SK-N-SH (cell line): ENCODE measurements at places on chromosomes 5 and 9.

- no peak for DNase-seq
Observed at GRCh38 chr5:172795318-172795977, 24.5 kb upstream of the DUSP1 start.

DNA sequence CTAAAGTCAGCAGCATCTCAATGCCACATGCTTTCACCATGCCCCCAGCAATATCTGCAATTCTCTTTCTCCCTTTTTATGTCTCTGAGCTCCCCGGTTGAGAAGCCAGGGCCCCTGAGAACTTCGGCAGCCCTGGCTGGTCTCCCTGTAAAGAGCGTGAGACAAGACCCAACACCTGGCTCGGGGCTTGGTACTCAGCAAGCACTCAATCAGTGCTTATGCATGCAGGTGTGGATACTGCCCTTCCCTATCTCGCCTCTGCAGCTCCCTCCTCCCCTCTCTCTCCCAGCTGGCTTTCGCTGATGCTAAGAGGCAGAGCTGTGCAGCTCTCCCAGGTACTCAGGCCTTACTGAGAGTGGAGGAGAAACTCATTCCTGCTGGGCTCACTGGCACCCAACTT is 41.7 kb upstream of the AKNA start:
- no peak for DNase-seq

GRCh38 chr9:3028535-3028934 is 184.6 kb upstream of the PUM3 start:
- DNase-seq, result no peak

DNA sequence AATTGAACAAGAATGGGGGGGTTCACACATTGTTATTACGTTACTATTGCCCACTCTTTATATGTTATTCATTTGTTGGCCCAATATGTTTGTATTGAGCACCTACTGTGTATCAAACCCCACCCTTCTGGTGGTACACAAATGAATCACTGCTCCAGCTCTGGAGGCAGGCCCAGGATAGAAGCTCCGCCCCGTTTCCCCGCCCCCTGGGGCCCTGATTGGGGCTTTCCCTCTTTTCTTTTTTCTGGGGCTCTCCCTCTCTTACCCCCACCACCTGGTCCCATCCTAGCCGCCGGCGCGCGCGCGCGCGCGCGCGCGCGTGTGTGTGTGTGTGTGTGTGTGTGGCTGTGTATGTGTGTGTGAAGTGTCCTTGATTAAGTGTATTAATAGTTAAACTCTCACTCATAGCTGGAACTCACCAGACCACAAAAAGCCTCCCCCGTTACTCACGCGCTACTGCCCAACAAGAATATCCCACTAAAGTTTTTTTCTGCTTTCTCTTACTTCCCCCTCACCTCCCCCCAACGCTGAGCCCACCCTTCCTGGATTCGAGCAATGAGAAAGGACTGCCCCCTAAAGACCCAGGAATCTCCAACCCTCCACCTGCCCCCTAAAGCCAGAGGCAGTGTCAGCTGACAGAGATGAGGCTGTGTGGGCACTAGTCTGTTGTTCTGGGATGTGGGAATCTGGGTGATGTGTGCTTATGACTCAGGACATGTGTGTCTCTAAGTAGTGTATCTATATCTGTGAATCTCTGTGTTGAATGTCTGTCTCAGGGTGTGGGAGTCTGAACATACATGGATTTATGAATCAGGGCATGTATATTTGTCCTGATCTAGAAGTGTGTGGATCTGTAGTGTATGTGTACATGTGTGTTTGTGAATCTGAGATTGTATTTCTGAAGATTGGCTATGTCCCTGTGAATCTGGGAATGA is 4.0 kb downstream of the CXXC5 start:
- DNase-seq, result peak; percentile 89

GRCh38 chr5:128546658-128547281 is 8.7 kb upstream of the FBN2 start:
- no peak for DNase-seq

- DNase-seq, result no peak
Observed at GRCh38 chr5:102974177-102974576, 145.8 kb downstream of the GIN1 start.

DNA sequence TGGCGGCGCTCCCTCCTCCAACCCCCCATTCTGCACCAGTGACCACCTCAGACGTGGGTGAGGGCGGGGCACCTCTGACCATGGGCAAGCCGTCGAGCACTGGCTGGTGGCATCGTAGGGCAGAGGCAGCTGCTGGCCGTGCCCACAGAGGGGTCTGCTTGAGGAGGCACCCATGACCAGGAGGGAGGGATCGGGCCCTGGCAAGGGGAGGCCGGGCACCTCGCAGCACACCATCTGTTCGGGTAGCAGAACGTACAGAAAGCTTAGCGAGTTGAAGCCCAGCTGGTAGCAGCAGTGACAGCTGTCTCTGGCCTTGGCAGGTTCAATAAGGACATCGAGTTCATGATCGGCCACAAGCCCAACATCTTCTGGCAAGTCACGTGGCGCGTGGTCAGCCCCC is 4.3 kb upstream of the SLC6A18 start:
- no peak for DNase-seq

DNA sequence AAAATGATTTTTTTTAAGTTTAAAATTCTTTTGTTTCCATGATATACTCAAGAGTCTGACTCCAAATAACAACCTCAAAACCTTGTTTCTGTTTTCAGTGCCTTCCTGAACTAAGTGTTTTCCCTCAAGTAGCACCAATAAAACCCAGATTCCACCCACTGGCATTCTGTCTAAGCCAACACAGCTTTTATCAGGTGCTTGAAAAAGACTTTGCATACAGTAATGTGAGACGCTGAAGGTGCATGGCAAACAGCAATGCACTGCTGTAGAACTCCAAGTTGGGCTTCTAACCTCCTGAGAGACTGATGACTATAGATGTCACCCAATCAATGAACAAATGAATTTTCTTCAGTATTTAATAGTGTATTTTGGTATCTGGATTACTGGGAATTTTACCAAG is 95.7 kb downstream of the NFIB start:
- DNase-seq, result no peak

- peak; percentile 37 for DNase-seq
Observed at GRCh38 chr5:143434261-143435209, 31.0 kb upstream of the NR3C1 start.
